ENCODE measurements at places on chromosomes 3 and 15.

GRCh38 chr15:95684126-95684525 lies 646.4 kb upstream of the NR2F2 start:
- DNase-seq: no peak

DNA sequence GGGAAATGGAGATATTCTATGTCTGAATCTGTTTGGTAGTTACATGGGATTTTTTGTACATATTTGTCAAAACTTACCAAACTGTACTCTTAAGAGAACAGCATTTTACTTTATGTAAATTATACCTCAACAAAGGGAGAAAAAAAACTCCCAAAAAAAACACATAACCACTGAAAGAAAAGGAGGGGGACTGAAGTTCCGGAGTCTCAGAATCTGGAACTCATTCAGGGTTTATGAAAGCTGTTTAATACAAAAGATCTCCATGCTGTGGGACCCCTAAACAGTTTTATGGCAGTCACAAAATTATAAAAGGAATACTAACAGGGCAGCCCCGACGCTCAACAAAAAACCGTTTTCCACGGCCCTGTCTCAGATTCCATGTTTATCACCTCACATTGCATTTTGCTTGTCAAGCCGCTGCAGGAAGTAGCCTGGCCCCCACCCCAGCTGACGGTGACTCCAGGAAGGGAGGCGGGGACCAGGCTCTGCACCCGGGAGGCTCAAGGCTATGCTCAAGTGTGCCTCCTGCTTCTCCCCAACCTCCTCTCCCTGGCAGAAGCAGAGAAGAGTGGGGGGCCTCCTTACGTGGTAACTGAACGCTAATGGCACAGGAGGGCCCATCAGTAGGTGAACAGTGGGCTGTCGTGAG lies 29.3 kb downstream of the RFT1 start:
- DNase-seq: no peak

DNA sequence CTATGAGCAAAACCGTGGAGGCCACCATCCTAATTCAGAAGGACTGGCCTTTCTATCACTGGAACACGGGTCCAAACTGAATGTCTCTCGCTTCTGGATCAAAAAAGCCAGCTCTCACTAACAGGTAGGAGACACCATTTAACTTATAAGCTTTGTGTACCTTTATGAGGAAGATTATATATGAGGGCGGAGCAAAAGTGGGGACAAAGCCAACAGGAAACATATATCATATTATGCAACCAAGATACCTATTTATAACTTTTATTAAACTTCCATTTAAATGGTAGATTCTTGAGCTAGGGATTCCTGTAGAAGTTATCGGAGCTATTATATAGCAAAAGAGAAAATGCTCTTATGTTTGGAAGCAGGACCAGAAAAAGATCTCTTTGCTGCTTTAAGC lies 78.4 kb downstream of the IGF2BP2 start:
- no peak for DNase-seq

- peak; percentile 56 for DNase-seq
Measured at GRCh38 chr3:187264021-187264420, 27.5 kb downstream of the MASP1 start.

- DNase-seq: no peak
Measured at GRCh38 chr3:108528459-108529252, 18.3 kb upstream of the MYH15 start.

- DNase-seq: no peak
Measured at GRCh38 chr15:75237316-75237982, 20.7 kb upstream of the GOLGA6C start.
